ENCODE measurements at places on chromosomes 7 and 10.

GRCh38 chr7:27576360-27576944, 86.2 kb downstream of the HIBADH start:
- peak; percentile 46 for DNase-seq

DNA sequence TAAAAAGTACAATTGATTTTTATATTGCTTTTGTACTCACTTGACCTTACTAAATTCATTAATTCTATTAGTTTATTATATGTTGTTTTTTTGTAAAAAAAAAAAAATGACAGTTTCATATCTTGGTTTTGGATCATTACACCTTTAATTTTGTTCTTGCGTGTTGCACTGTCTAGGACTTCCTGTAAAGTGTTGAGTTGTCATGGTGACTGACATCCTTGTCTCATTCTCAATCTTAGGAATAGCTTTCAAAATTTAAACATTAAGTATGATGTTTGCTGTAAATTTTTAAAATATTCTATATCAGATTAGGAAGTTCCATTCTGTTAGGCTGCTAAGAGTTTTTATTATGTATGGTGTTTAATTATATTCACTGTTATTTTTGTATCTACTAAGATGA, 139.1 kb downstream of the ARHGAP12 start:
- no peak for DNase-seq

DNA sequence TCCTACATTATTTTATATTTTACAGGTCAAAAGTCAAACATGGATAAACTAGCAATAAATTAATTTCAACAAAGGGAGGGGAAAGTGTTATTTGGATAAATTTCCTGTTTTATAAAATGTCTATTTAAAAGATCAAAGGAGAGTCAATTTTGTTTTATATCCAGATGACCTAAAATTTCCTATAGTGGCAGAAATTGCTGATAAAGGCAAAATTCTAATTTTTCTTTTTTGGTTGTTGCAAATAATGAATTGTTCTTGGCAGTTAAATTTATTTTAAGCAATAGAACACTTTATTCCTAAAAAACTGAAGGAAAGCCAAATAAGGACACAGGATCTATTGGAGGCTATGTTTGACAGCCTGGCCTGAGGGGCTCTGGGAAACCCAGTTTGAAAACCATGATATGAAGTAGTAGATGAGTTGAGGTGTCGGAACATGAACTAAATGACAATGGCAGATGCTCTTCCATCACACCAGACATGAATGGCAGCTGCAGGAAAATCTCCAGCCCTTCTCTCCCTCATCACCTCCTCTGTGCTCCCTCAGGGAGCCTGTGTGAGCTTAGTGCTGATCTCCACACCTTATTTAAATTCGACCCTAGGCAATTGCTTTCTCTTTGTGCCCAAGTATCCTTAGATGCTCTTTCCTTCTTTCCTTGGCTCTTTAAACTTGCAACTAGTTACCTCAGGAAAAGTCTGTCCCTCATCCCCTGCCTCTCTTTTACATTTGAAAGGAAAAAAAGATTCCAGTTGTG, 395.0 kb downstream of the THSD7A start:
- DNase-seq: no peak

DNA sequence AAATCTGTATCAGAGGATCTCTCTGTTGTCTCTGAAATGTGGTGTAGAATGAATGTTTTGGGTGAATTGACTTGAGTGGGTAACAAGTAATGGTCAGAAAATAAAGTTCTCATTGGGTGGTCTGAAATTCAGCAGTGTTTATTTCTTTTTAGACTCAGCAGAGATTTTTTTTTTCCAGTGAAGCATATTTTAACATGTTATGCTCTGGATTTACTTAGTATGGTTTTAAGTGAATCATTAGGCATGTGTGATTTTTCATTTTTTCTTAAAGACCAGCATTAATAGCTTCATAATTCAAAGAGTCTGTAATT, 63.5 kb downstream of the REEP3 start:
- DNase-seq: no peak

Measured in Ammon's horn (tissue), 1 donor.